ENCODE measurements at places on chromosomes 3 and 15. TPM values are rescaled to one million over a fixed set of nuclear protein-coding genes. Genes with fewer than 3 reads are reported as not detected.

DNA sequence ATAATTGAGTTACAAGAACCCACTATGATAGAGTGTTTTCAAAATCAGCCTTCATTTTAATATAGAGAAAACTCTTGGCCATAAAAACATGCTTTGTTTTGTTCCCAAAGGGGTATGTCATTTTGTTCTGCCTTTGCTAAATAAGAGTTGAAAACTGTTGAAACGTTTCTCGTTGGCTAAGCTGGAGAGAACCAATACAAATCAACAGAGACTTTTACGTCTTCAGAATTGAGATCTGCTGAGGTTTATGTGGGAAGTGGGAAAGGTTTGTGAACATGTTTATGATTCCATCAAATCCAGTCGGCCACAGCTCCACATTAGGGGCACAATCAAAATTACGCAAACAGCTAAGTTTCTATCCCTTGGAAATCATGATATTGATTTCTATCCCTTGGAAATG, 102.0 kb downstream of the IGF2BP2 start:
- H3K36me3 ChIP-seq, result peaks cover 7% of the 10 kb centered on the region
- peaks cover 61% of the 10 kb centered on the region for H3K4me1 ChIP-seq
- H3K27me3 ChIP-seq, result peaks cover 3% of the 10 kb centered on the region
- DNase-seq, result no peak

BNIP2 gene
- total RNA-seq, result 70.2 TPM

DNA sequence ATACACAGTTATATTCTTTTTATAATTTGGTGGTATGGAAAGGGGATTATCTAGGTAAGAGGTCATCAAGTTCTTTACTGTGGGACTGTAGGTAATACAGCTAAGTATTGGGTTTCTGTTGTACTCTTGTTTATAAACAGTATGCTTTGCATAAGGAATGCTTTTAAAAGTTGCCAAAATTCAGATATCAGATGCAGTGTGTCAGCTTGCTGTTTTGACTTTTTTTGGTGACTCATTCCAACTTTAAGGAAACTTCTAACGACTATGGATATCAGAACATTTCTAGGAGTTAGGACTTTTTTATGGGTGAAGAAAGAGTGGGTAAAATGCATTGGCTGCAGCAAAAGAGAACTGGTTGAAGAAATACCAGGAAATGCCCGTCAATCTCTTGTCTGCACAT, 2.8 kb downstream of the SCAANT1 start:
- H3K36me3 ChIP-seq, result no peaks in the 10 kb centered on the region
- DNase-seq, result no peak
- no peak overlapping the region for H3K4me3 ChIP-seq
- H3K27me3 ChIP-seq, result peaks cover 11% of the 10 kb centered on the region

RYR3 gene
- total RNA-seq, result 7.4 TPM

- H3K4me3 ChIP-seq, result no peak overlapping the region
- no peak overlapping the region for H3K27ac ChIP-seq
- no peak for DNase-seq
- no peaks in the 10 kb centered on the region for H3K4me1 ChIP-seq
- no peaks in the 10 kb centered on the region for H3K36me3 ChIP-seq
These were observed 557.6 kb downstream of the IGSF11 start for GRCh38 chr3:118476885-118477618.

GABRR3 gene
- total RNA-seq, result not detected

- no peaks in the 10 kb centered on the region for H3K27me3 ChIP-seq
- no peak overlapping the region for H3K4me3 ChIP-seq
These were observed 99.5 kb downstream of the ATG7 start for GRCh38 chr3:11371747-11372146.

DNA sequence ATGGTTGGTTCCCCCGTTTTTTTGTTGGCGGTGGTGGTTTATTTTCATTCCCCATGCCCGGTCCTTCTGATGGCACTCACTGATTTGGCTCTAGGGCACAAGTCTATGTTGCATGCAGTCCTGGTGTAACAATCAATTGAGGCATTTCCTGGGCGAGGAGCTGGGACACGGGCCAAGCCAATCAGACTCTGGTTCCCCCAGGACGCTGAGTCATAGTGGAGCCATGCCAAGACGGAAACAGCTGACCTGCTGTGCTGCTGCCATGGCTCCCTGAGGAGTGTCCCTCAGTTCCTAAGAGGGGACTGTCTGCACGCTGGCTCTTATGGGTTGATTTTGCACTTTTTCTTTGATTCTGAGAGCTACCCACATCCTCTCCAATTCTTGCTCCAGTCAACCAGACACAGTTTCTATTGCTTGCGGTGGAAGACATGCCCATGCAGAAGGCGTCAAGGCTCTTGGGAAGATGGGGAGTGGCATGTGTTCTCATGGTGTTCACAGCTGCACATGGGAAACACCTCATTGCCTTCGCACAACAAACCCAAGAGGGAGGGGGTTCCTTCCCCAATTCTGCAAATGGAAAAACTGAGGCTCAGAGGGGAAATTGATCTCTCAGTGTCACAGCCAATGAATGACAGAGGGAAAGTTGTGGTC, 28.3 kb upstream of the ALDH1L1 start:
- H3K4me1 ChIP-seq, result peaks cover 2% of the 10 kb centered on the region
- peaks cover 2% of the 10 kb centered on the region for H3K27me3 ChIP-seq
- H3K4me3 ChIP-seq, result no peak overlapping the region
- no peak overlapping the region for H3K27ac ChIP-seq

- H3K4me1 ChIP-seq, result peaks cover 25% of the 10 kb centered on the region
- no peak overlapping the region for H3K4me3 ChIP-seq
- H3K36me3 ChIP-seq, result peaks cover 3% of the 10 kb centered on the region
- DNase-seq, result no peak
- no peak overlapping the region for H3K27ac ChIP-seq
- peaks cover 10% of the 10 kb centered on the region for H3K27me3 ChIP-seq
These were observed 38.3 kb downstream of the WHAMM start for GRCh38 chr15:82847703-82848102.

Data from glutamatergic neuron (in vitro differentiated cells).